CD4-positive, alpha-beta memory T cell (primary cell): ENCODE measurements at places on chromosomes 12 and 14.

GRCh38 chr14:20422886-20423285 lies 9.6 kb upstream of the TEP1 start:
- H3K4me3 ChIP-seq: no peak overlapping the region
- peaks cover 5% of the 10 kb centered on the region for H3K4me1 ChIP-seq
- H3K27me3 ChIP-seq: no peaks in the 10 kb centered on the region
- DNase-seq: no peak

GRCh38 chr12:105783983-105784947 lies 354.5 kb downstream of the NUAK1 start:
- no peaks in the 10 kb centered on the region for H3K27me3 ChIP-seq
- H3K36me3 ChIP-seq: no peaks in the 10 kb centered on the region
- no peak overlapping the region for H3K27ac ChIP-seq
- no peak overlapping the region for H3K4me3 ChIP-seq
- DNase-seq: no peak

DNA sequence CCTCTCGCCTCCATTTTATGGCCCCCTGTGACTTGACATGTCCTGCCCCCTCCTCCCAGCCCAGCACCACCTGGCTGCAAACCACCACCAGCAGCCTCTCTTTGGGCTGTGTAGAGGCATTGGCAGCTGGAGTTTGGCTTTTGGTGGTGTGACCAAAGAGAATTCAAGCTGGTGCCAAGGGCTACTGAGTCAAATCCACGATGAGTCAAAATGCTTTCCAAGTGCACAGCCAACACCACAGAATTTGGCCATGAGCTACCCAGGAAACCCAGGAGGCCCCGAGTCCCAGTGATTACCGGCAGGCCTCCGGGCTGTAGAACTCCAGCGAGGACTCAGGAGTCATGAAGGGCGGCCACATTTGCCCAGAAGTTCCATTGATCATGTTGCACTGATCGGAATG lies 53.8 kb downstream of the SCARB1 start:
- no peaks in the 10 kb centered on the region for H3K4me1 ChIP-seq
- no peak overlapping the region for H3K27ac ChIP-seq
- H3K36me3 ChIP-seq: no peaks in the 10 kb centered on the region

DNA sequence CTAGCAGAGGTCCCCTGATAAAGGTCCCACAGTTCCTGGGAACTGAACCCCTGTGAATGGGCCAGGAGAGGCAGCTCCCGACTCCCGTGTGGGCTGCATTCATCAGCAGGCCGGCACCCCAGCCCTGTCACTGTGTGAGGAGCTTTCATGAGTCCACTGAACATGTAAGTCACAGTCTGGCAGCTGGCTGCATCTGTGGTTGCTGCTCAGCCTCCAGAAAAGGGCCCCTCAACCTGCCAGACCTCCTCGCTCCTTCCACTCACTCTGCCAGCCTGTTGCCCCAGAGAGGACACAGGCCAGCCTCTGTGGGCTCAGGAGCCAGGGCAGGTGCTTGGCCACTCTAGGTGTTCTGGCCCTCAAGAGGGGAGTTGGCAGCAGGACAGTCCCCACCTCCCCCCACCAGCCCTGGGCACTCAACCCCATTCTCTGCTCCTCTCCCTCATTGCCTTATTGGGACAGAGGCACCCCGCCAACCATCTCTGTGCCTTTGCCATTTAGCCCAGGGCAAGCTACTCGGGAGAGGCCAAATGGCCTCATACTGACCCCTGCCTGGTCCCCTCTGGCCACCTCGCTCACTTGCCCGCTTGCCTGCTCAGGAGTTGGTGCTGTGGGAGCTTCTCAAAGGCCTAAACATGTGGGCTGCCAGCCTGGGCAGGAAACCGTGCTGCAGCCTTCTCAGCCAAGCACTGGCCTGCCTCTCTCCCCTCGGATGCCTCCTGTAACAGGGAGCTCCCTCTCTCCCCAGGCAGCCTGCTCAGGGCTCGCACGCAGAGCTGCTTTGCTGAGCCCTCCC lies 1.9 kb downstream of the RTL1 start:
- DNase-seq: peak; percentile 9
- H3K27ac ChIP-seq: no peak overlapping the region
- H3K4me3 ChIP-seq: no peak overlapping the region
- H3K27me3 ChIP-seq: no peaks in the 10 kb centered on the region
- no peaks in the 10 kb centered on the region for H3K36me3 ChIP-seq

DNA sequence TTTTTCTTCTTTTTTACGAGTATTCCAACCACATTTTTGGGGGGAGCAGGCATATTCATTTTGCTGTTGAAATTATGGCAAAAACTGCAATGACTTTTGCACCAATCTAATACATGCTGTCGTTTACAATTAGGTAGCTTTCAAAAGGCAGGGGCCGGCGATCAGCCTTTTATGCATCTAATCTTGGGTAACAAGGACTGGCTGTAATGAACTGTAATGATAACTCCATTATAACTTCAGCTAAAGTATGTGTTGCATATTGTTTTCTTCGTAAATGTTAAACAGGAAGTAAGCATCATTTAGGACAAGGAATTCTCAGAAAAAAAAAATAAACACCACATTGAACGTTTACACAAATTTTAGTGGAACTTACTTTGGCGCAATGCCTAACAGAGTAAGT lies 30.3 kb upstream of the KLRF1 start:
- peaks cover 57% of the 10 kb centered on the region for H3K4me1 ChIP-seq
- H3K36me3 ChIP-seq: no peaks in the 10 kb centered on the region
- no peak for DNase-seq
- no peaks in the 10 kb centered on the region for H3K27me3 ChIP-seq
- peak overlapping the region; percentile 21 for H3K27ac ChIP-seq
